ENCODE measurements at places on chromosomes 12 and 14.

DNA sequence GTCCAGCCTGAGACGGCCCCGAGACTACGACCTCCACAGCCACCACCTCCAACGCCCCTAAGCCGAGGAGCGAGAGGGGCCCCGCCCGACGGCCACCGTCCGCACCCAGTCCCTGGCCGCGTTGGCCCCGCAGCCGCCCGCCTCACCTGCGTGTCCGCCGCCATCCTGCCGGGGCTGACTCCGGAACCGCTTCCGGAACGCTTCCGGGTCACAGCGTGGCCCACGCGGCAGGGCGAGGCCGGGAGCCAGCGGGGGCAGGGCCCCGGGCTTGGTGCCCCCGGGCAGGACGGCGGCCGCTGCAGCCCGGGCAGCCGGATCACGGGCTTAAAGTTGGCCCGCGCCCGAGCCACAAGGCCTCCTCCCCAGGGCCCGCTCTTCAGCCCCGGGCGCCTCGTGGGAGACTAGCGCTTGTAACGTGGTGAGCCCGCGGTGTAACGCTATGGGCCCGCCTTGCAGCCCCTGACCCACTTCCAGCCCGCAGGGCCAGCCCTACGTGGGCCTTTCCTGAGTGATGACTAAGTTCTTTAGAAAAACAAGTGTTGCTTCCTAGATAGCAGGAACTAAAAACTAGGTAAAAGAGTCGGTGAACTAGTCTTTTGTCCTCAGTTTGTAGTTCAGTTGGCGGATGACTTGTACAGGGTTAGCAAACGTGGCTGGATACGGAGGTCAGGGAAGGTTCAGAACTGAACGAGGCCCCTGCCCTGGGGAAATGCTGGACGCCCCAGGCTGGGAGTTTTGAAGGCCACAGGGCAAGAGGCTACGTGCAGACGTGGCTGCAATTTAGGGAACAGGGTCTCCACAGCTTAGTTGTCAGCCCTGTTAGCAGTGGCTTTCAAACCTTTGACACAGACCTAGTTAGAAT, at the start of gene GCN1:
Gene GCN1, minus strand, starts transcription at position 182 of the 862 bp plus-strand sequence. Its CDS starts 18 bp downstream, at position 164.
- peak; percentile 28 for DNase-seq

GRCh38 chr12:96516472-96517430, 27.4 kb downstream of the CFAP54 start:
- DNase-seq, result peak; percentile 76

GRCh38 chr12:119019166-119019565, 37.8 kb downstream of the SRRM4 start:
- DNase-seq, result no peak

DNA sequence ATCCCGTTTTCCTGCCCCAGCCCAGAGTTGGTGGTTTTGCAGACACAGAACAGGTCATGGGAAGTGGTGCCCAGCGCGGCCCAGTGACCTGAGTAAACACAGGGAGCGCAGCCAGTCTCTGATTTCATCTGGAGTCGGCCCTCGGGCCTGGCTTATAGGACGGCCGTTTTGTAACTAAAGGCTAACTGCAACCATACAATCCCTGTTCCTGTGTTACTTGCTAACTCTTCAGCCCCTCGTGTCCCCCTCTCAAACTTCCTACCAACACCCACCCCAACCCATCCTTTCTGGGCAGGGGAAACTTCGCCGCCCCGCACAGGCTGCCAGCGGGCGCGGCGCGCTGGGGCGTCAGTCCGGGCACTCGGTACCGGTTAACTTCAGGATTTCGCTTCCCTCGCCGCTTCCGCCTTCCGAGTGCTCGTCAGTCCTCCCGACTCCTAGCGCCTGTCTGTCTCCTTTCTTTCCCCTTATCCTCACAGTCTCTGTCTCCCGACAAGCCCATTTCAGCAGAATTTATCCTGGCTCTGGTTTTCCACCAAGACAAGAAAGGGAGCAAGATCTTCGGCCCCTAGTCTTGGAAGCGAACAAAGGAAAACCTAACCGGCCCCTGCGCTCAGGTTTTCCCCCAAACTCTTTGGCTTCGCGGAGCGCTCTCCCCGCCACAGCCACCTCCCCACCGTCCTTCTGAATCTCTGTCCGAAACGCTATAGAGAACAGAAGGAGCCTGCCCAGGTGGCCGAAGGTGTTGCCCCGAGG, 2.0 kb downstream of the SIX1 start:
- DNase-seq, result no peak

DNA sequence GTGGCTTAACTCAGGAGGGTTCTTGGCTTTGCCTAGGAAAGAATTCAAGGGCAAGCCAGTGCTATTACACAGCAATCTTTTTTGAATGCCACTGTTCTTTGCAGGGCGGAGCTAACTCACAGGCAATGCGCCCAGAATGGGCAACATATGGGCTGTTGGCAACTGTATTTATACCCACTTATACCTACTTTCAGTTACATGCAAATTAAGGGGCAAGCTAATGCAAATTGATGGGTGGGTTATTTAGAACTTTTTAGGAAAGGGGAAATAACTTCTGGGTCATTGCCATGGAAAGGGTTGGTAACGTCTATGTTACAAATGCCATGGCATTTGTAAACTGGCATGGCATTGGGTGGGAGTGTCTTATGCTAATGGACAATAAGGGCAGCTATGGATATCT, 85.4 kb downstream of the C12orf50 start:
- DNase-seq, result no peak

DNA sequence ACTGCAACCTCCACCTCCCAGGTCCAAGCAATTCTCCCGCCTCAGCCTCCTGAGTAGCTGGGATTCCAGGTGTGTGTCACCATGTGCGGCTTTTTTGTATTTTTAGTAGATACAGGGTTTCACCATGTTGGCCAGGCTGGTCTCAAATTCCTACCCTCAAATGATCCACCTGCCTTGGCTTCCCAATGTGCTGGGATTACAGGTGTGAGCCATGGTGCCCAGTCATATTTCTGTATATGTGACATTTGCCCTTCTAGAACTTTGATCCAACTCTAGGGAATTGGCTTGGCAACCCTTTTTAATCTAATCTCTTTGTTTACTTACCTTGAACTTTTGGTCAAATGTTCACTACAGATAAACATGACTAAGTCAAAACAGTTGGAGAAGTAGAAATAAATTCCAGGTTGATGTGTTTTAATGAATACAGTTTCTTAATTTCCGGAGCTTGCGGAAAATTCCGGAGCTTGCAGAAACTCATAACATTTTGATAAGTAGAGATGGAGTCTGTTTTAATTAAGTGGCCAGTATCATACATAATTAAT, 11.5 kb upstream of the PEBP1 start:
- no peak for DNase-seq

DNA sequence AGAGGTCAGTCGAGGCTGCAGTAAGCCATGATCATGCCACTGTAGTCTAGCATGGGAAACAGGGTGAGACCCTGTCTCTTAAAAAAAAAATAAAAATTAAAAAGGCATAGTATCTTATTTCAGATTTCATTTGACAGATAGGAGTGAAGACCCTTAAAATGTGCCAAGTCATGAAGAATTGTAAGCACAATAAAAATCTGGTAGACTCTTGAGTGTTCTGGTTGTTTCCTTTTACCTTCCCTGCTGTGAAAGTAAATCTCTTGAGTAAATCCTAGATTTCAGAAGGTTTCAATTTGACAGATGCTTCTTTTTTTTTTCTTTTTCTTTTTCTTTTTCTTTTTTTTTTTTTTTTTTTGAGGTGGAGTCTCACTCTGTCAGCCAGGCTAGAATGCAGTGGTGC, 109.0 kb downstream of the ESR2 start:
- no peak for DNase-seq

- no peak for DNase-seq
Measured at GRCh38 chr14:100740196-100740825, 13.6 kb downstream of the DLK1 start.

GRCh38 chr12:3797531-3798048, 44.7 kb upstream of the CRACR2A start:
- no peak for DNase-seq
